Keratinocyte (primary cell): ENCODE measurements at places on chromosomes 2 and 18. TPM values are rescaled to one million over a fixed set of nuclear protein-coding genes. Genes with fewer than 3 reads are reported as not detected.

DNA sequence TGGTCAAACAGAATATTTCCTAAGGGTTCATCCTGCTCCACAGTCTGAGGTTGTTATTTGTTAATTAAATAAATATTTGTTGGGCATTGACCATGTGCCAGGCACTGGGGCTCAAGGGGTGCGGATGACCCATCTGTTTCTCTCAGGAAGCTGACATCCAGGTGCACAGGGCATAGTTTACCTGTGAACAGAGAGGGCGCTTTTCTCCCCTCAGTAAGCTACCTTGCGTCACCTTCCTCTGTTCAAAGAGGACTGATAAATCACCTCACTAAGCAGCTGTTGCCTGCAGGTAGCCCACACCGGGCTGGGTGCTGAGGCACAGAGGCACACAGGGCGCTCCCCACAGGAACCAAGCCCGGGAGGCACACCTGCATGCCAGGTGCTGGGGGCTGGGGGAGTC lies 41.6 kb downstream of the SH3RF3 start:
- no peaks in the 10 kb centered on the region for H3K4me1 ChIP-seq
- H3K27me3 ChIP-seq = peaks cover 28% of the 10 kb centered on the region
- no peaks in the 10 kb centered on the region for H3K36me3 ChIP-seq
- DNase-seq = no peak
- H3K4me3 ChIP-seq = no peak overlapping the region
- H3K27ac ChIP-seq = no peak overlapping the region

RUFY4 gene
- not detected in 3 replicates for polyA plus RNA-seq

BCL2 gene
- 0.09 to 0.36 TPM (median 0.30 TPM) in 3 replicates for polyA plus RNA-seq

- DNase-seq = no peak
- H3K27ac ChIP-seq = no peak overlapping the region
- no peaks in the 10 kb centered on the region for H3K27me3 ChIP-seq
These were observed 864.0 kb upstream of the FSHR start for GRCh38 chr2:50018292-50018691.

GRCh38 chr2:177783835-177784744 lies 288.5 kb downstream of the PDE11A start:
- no peaks in the 10 kb centered on the region for H3K27me3 ChIP-seq
- no peak for DNase-seq
- H3K27ac ChIP-seq = peak overlapping the region; percentile 6
- H3K36me3 ChIP-seq = no peaks in the 10 kb centered on the region

DNA sequence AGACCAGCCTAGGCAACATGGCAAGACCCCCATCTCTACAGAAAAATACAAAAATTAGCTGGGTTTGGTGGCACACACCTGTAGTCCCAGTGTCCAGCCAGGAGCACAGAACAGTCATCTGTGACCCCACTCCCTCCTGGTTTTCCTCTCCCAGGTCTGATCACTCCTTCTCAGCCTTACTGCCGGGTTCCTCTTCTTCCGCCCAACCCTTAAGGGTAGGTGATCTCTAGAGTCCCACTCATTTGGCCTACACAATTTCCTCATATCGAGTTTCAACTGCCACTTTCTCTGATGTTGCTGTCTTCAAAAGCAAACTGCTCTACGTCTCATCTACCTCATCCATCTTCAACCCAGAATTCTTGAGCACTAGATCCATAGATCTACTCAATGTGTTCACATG lies 13.4 kb upstream of the MAT2A start:
- H3K36me3 ChIP-seq = no peaks in the 10 kb centered on the region
- DNase-seq = no peak
- H3K27me3 ChIP-seq = no peaks in the 10 kb centered on the region
- no peak overlapping the region for H3K4me3 ChIP-seq
- no peak overlapping the region for H3K27ac ChIP-seq
- H3K4me1 ChIP-seq = no peaks in the 10 kb centered on the region
